Hematopoietic multipotent progenitor cell treated with erythropoietin and hydrocortisone succinate and interleukin-3 and kit ligand, for 15 days (in vitro differentiated cells): ENCODE measurements at places on chromosomes 7 and 10.

DNA sequence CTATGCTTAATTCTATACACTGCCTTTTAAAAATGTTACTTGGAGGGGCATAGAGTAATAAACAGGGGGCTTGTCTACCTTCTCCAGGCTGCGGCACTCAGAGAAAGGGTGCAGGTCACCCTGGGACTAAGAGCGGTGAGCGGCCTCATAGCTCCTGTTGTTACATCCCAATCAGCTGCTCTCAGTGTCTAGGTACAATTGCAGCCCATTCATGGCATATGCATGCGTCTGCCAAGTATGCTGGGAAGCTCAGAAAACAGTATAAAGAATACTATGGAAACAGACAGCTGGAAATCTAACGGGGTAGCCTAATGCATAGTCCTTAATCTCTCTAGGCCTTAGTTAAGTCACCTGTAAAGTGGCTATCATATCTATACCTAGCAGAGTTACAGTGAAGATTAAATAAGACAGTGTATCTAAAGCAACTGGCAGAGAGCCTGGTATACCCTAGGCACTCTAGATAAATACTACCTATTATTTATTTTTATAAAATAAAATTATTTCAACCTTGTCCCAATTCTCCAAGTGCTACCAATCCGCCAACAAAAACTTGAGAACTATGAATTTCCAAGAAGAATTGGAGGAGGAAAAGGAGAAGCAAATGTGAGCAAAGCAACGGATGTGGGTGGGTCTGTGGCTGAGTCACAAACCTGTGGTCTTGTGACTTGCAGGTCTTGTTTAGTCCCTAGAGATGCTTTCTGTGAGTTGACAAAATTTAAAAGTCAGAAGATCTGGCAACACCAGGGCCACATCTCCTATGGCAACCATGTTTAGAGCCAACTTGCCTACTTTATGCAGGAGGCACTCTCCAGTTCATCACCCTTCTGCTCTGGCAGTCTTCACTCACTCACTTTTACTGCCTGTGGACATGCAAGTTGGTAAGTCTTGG, 183.0 kb downstream of the RAPGEF5 start:
- DNase-seq, result no peak

- no peak for DNase-seq
Measured at GRCh38 chr7:100584683-100585510, 1.0 kb downstream of the LRCH4 start.

DNA sequence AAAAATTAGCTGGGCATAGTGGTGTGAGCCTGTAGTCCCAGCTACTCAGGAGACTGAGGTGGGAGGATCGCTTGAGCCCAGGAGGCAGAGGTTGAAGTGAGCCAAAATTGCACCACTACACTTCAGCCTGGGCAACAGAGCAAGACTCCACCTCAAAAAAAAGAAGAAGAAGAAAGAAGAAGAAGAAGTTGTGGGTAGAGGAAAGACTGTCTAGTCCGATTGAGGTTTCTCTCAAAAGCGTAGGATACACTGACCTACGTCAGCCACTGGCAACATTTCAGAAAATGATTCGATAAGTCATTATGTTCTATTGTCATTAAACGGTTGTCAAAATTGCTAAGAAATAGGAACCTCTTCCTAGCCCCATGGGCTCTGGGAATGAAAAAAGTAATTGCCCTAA, 22.3 kb upstream of the RHBDD2 start:
- DNase-seq, result no peak

DNA sequence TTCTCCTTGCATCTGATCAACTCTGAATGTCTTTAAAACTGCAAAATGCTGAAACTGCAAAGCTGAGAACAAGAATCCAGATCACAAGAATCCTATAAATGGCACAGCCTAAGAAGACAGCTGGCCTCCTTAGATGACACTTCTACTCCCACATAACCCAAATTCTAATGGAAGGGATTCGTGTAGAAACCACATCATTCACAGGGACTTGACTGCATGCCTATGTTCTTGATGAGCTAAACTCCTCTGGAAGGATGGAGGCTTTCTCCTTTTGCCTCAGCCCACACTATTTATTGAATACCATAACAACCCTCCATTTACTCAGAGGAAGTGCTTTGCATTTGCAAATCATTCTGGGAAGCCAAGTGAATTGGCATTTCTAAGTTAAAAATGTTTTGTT, 252.5 kb upstream of the VWC2 start:
- no peak for DNase-seq

- no peak for DNase-seq
Measured at GRCh38 chr7:157702311-157703023, 365.7 kb downstream of the DNAJB6 start.

DNA sequence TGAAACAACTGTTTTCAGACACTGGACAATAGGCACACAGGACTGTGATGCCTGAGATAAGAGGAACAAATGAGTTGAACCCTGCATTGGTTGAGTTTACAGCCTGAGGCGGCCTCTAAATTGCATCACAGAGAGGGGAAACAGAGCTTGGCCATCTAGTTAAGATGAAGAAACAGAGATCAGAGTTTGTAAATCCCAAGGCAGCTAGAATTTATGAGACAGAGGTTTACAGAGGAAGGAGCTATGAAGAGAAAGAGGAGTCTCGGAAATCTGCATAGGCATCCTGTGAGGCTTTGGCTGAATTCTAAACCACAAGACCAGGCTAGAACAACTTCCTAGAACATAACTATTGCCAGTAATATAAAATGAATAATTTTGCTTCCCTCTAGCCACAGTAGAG, 41.0 kb upstream of the OIT3 start:
- DNase-seq, result no peak

DNA sequence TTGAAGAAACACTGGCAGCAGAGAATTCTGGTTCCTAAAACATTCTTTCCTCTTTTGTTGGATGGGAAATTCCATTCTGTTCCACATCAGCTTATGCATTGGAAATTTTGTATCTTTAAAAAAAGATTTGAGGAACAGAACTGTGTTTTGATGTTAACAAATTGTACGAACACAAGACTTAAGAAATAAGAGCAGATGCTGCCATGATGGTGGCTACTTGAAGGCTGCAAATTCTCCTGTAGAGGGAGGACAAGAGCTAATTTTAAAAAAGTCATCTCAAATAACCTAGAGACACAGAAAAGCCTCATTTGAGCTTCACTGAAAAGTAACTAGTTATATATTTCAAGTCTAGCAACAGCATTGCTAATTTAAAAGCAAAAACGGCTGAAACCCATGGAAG, 29.8 kb downstream of the NDUFB2 start:
- DNase-seq, result no peak

DNA sequence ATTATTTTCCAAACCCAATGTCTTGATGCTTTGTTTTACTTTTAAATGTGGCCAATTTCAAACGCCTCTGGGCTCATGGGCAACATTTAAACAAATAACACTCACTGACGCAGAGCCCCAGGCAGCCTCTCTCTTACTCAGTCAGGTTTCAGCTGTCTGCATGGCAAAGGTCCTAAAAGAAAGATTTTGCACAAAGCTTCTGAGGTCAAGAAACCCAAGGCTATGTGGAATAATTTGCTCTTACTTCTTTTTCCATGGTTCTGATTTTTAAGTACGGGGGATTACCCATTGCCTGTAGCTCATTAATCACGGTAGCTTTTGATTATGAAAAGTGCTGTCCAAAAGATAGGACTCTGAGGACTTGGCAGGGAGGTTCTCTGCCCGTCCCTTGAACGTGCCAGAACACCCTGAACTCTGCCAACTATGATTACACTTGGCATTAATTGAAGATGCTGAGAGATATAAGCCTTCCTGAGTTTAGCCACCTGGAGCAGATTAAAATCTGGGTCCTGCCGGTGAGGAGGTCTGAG, 14.1 kb upstream of the MSRB2 start:
- no peak for DNase-seq

DNA sequence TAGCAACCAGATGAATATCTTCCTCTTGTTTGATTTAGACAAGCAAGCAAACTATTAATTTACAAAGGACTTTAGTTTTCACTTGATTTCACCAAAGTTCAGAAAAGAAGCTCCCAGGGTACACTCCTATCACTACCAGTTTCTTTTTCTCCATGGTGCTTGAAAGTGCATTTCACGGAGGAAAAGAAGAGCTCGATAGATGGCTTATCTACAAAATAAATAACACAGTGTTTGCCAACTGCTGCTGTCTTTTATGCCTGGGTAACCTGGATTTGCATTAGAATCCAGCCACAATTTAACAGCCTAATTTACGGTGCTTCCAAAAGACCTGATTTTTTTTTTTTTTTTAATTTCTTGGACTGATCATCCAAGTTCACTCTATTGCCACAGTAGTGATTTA, 275.7 kb downstream of the GPR37 start:
- DNase-seq, result no peak

- no peak for DNase-seq
Measured at GRCh38 chr10:125003146-125003900, 61.4 kb downstream of the ZRANB1 start.

DNA sequence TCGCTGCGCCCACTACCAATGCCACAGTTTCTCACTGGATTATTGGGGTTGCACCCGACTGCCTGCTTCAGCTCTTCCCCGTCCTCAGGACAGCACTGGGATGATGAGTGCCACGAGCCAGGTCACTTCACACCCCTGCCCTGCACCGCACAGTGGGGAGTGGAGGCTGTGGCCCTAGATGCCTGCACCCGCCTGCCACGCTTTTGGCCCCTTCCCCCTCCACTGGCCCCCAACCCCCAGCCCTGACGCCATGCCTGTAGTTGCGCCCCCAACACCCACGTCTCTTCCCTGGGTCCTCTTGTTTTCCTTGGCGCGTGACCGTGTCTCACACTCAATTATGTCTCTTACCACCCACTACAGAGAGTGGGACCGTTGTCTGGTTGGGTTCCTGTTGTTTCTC, 134.3 kb downstream of the VIPR2 start:
- no peak for DNase-seq

- no peak for DNase-seq
Measured at GRCh38 chr7:155593461-155594162, 47.3 kb upstream of the CNPY1 start.
